ENCODE measurements at places on chromosomes 3 and 15.

DNA sequence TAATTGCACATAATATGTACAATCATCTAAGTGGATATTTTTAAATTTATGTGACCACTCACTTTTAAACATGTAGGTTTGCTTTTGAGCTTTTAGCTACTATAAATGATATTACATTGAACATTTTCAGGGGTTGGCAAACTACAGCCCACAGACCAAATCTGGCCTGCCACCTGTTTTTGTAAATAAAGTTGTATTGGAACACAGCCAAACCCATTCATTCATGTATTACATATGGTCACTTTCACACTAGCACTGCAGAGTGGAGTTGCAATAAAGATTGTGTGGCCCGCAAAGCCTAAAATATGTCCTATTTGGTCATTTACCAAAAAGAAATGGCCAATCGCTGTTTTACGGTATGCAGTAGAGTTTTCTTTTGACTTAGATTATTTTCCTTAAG lies 21.2 kb downstream of the CMTM7 start:
- DNase-seq: no peak

DNA sequence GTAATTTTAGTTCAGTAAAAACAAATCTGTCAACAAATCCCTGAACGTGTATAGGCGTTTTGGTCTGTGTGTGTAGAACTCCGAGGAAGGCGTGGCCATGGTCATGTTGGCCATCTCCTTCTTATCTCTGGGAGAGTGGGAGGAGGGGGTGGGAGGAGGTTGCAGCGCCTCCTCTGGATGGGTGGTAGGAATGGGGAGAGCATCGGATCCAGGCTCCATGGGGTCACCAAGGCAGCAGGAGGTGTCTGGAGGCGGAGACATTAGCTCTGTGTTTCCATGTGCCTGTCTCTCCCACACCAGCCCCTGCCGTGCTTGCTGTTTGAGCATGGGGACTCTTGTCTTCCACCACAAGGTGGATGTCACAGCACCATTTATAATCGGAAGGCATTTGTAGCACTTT lies 34.5 kb upstream of the TRPM1 start:
- DNase-seq: no peak

- no peak for DNase-seq
These were observed at the start of gene MYRIP for GRCh38 chr3:39809181-39809994. MYRIP (plus strand) TSS chr3:39809609; CDS start chr3:39900817, 91,208 bp downstream.

DNA sequence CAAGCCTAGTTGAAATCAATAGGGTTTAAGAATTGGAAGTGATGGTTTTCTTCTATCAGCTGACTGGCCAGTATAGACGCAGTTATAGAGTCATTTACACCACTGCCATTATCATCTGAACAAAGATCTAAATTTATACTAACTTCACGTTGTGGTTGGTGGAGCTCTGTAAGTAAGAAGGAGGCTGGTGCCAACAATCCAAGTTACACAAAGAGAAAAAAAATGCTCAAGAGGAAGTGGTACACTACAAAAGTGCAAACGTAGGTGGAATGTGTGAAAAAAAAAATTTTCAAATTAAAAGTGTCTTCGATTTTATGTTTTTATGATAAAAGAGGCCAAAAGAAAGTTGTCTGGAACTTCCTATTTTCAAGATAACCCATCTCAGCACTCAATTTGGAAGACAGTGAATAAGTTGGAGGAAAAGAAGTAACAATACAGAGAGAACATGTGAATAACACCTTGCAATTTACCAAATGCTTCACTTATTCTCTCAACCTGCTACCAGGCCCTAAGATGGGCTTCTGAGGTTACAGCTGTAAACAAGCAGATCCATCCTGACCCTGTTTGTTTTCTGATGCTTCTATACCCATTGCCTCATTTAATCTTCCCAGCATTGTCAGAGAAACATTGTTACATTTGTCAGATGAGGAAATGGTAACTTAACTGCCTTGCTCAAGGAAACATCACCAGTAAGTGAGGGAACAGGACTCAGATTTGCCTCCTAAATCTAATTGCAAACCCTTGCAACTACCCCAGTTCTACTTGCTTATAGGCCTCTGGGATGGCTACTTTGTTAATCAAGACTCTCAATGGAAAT lies 12.0 kb upstream of the TASOR start:
- DNase-seq: no peak

DNA sequence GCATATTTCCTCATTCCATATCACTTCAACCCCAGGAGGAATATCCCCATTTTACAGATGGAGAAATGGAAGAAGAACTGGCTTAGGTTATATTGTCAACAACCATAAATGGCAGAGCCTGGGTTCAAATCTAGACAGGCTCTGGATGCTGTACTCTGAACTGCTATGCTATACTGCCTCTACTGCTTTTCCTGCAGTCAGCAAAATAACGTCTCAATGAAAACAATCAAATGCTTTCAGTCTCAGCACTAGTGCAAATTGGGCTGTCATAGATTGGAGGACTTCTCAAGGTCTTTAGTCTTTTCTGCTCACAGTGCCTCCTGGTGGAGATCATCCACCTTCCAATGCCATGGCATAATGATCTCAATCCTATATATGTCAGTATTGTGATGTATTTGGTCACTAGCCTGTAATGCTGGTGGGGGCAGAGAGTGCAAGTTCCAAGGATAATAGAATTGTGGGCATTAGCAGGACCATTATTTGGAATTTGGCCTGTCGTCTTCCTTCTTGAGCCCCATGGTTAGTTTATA lies 285.0 kb downstream of the CLSTN2 start:
- no peak for DNase-seq

DNA sequence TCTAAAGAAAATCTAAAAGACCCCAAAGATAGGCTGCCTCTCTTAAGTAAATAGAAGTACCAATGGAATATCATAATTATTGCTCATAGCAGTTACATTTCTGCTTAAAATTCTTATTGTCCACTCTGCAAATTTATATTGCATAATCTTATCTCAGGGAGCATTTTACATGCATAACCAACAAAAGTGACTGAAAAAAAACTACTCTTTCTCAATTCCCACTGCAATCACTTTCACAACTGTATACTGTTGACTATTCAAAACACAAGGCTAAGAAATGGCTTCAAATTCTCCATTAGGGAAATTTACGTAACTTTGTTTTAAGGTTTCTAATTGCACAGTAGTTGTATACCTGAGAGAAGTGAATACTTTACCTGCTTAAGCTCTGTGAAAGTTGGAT lies 56.3 kb downstream of the HMG20A start:
- no peak for DNase-seq

- no peak for DNase-seq
These were observed 2.5 kb upstream of the TBC1D21 start for GRCh38 chr15:73870700-73871408.

GRCh38 chr15:59558851-59559250 lies 52.7 kb upstream of the GCNT3 start:
- DNase-seq: no peak

DNA sequence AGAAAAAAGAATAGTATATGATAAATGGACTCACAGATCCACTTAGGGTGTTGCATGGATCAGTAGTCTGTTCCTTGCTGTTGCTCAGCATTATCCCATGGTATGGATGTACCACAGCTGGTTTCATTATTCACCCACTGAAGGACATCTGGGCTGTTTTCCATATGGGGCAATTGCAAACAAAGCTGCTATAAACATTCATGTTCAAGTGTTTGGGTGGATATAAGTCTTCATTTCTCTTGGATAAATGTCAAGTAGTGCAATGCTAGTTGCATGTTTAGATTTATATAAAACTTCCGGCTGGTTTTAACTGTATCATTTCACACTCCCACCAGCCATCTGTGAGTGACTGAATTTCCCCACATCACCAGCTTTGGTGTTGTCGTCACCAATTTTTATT lies 137.7 kb downstream of the ASB7 start:
- DNase-seq: no peak

DNA sequence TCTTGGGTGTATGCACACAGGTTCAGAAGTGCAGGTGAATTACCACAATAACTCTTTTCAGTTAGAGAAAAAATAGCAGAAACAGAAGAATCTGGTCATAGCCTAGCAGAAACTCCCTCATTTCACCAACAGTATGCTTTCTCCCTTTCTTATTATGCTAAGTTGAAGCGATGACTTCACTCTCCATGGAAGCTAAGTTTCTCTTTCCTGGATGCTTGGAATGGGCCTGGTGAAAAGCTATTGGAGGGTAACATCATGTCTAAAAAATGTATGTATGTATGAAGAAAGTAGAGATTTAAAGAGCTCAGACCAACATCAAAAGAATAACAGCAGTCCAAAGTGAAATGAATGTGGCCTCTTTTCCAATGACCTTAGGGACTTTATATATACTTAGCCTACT lies 145.5 kb downstream of the TIGIT start:
- no peak for DNase-seq

GRCh38 chr3:119609301-119609700 lies 11.6 kb downstream of the PLA1A start:
- DNase-seq: no peak

GRCh38 chr3:126486360-126486847 lies 10.7 kb upstream of the ZXDC start:
- no peak for DNase-seq

GRCh38 chr3:194326192-194326967 lies 24.7 kb downstream of the CPN2 start:
- DNase-seq: no peak

DNA sequence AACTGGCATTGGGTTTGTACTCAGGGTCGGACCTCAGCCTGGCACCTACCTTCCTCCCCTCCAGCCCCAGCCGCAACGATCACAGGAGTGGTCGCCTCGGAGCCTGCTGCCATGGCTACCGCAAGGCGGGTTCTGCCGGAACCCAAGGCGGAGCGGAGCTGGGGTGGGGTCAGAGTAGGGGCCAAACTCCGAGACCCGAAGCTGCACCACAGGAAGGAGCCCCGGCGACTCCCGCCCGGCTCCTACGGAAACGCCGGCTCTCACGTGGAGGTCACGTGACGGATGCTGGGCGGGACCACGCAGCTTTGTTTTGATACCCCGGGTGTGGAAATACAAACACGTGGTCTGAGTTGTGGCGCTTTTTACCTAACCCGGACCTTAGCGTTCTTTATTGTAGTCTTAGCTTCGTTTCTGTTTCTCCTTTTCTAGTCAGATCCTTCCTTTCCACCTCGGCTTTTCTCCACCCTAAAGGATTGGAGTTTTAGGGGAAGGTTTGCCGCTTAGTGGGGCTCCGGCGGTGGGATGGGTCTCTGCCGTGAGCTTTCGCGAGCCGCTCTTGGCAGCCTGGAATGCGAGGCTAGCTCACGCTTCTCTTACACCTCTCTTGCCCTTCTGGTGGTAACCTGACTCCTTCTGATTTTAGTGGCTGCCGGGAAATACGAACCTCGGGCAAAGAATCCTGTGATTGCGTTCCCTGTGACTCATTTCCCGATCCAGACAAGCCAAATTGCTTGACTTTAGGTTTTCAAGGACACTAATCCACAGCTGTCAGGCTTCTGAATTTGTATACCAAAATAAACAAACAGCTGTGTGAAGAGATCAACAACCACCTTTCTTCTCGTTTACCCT lies at the start of gene HSPBAP1:
TSS of gene HSPBAP1 (minus strand) at position 264 of the 849 bp plus-strand sequence. CDS start at position 113, 151 bp downstream.
- peak; percentile 74 for DNase-seq

GRCh38 chr3:171972871-171973348 lies 66.5 kb upstream of the FNDC3B start:
- no peak for DNase-seq

DNA sequence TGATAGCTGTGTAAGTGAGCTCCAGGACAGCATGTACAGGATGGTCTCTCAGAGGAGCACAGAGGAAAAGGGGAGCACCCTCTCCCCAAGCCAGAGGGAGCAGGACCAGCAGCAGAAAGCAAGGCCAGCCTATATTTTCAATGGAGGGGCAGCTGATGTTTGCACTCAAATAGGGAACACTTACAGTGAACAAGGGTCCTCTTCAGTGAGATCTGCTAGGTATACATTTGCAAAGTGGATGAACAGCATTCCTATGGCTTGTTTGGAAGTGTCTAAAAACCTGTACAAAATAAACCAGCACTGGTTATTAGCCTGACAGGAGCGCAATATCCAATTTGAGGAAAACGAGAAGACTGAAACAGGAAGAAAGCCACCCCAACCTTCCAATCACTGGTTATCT lies 17.6 kb upstream of the MUSTN1 start:
- no peak for DNase-seq

DNA sequence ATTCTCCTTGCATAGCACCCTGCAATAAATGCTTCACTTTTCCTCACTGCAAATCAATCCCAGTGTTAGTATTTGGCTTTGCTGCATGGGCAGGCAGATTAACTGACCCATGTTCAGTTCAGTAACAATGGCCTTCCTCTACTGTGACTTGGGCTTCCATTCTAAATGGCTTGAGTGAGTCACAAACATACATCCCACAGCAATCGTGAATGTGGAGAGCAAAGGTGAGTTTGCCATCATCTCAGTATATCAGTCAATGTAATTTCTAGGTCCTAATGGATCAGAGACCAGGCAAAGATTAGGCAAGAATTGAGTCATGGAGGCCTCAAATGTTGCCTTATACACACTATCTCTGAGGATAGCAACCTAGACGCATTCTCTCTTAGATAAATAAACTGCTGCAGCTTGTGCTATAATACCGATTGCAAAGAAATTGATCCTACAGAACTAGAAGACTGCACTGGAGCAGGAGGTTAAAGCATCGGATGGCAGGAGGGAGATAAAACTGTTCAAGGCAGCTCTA lies 8.3 kb upstream of the ATP8B4 start:
- no peak for DNase-seq

DNA sequence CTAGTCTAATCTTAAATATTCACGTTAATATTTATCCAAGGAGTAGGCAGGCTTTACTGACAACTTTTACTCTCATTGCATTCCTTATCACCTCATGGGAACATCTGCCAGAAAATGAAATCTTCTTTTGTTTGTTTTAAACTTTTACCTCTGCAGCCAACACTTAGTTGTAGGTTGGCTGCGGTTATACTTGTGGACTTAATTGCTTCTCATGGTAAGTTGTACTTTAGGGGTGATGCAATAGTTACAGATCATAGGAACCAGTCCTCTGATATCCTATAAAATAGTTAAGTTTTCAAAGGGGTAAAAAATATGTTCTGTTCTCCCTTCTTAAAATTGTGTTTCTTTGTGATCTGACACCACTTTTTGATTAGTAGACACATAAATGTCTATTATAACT lies 321.9 kb downstream of the ZPLD1 start:
- no peak for DNase-seq

- no peak for DNase-seq
These were observed 38.5 kb downstream of the KLF13 start for GRCh38 chr15:31365032-31365654.

GRCh38 chr3:183310936-183311335 lies 57.9 kb downstream of the B3GNT5 start:
- DNase-seq: no peak

GRCh38 chr3:88105325-88105724 lies 44.4 kb upstream of the C3orf38 start:
- DNase-seq: no peak

- no peak for DNase-seq
These were observed 700.5 kb upstream of the NAALADL2 start for GRCh38 chr3:174158674-174159073.

DNA sequence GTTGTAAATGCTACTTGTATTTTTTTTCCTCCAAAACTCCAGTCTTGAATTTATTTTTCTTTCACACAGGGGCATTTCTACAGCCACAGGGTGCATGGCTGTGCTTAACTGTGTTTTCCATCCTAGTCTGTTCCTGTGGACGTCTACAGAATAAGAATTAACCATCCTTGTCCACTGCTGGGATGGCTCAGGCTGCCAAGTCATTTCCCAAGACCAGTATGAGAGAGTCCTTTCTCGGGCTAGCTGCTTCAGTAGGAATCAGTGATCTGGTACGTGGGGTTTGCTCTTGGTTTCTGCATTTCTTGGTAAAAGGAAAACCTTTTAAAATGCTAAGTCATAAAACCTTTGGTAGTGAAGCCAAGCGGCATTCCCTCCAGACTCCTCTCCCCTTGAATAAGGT lies 29.8 kb downstream of the CHDH start:
- no peak for DNase-seq
